AG09309 (cell line): ENCODE measurements at places on chromosomes 4 and X.

DNA sequence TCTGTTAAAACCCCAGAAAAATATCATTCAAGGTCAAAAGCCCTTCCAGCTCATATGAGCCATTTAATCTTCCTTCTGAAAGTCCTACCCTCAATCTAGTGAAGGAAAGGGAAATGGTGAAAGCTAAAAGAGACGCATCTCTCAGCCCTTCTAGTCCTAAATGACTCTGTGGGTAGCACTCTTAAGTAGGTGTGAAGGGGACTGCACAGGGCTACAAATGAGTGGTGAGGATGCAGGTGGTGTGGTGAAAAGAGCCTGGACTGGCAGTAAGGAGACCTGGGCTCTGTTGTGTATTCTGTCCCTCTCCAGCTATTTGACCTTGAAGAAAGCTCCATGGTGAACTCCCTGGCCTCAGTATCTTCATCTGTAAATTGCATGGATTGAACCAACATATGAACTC, 671.8 kb upstream of the DIPK2B start:
- DNase-seq, result no peak

DNA sequence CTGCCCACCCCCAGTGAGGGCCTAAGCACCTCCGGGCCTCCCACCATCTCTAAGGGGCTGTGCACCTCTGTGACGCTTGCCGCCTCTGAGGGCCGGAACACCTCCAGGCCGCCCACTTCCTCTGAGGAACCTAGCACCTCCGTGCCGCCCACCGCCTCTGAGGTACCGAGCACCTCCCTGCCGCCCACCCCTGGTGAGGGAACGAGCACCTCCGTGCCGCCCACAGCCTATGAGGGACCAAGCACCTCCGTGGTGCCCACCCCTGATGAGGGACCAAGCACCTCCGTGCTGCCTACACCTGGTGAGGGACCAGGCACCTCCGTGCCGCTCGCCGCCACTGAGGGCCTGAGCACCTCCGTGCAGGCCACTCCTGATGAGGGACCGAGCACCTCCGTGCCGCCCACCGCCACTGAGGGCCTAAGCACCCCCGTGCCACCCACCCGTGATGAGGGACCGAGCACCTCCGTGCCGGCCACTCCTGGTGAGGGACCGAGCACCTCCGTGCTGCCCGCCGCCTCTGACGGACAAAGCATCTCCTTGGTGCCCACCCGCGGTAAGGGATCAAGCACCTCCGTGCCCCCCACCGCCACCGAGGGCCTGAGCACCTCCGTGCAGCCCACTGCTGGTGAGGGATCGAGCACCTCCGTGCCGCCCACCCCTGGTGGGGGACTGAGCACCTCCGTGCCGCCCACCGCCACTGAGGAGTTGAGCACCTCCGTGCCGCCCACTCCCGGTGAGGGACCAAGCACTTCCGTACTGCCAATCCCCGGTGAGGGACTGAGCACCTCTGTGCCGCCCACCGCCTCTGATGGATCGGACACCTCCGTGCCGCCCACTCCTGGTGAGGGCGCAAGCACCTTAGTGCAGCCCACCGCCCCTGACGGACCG, 977 bp downstream of the MAGEE1 start:
- DNase-seq, result no peak

DNA sequence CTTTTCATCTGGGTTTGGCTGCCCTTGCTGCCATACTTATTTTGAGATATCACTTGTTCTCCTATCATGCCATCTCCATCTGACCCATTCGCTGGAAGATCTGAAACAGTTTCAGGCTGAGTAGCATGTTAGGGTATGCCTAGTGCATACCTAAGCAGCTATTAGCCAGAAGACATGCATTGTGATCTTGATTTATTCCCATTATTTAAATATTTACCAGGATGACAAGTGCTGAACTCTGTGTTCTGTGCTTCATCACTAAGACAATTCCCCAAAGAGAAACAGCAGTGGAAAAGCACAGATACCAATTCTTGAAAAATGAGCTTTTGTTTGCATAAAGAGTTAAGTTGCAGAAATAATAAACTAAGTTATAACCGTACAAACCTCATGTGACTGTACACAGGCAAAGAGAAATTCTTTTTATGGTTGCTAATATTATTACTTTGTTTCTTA, 271.0 kb upstream of the ARSJ start:
- no peak for DNase-seq

- DNase-seq, result no peak
Measured at GRCh38 chrX:29661290-29661689, 554.1 kb upstream of the MAGEB2 start.

DNA sequence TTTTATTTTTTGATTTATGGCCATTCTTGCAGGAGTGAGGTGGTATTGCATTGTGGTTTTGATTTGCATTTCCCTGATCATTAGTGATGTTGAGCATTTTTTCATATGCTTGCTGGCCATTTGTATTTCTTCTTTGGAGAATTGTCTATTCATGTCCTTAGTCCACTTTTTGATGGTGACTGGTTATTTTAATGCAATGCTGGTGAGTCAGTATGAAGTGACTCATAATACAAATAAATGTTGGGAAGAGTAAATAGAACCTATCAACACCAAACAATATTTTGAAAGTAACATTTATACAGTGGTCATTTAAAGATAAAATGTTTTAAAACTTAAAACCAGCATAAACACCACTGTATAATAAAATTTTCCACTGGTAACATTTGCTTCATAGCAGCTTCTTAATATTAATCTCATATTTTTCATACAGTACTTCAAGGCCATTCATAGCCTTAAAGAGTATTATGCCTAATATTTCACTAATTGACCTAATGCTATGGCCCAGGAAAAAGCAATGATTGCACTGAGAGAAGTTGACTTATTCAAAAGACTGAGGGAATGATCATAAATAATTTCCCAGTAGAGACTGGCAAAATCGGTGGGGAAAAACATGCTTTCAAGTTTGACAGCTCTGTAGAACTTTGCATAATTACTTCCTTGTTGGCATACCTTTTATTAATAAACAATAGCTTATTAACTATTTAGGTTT, 33.9 kb downstream of the CASK start:
- DNase-seq, result no peak

DNA sequence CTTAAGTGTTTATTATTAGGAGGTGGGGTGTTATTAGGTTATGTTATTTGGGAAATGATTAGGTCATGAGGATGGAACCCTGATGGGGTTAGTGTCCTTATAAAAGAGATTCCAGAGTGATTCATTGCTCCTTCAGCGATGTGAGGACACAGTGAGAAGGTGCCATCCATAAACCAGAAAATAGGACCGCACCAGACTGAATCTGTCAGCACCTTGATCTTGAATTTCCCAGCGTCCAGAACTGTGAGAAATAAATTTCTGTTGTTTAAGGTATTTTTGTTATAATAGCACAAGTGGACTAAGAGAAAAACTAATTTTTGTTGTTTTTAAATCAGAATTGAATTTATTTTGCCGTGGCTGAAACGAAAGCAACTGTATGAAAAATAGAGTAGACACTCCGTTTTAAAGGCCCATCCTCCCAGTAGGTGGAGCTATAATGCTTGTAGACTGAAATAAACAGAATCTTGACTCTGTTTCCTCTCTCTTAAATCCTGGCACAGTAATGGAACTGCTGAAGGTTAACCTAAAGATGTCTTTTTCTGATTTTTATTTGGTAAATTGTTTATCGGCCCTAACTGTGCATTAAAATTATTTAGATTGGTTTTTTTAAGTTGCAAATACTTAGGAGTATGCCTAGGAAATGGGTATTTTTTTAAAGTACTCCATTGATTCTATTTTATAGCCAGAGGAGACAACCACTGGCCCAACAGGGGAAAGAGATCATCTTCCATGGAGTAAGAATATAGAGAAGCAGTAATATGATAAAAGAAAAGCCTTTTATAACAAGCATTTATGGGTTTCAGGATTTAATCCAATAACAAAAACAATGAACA, 133.2 kb upstream of the ADAMTS3 start:
- DNase-seq, result peak; percentile 21

GRCh38 chr4:15234116-15234855, 193.5 kb upstream of the C1QTNF7 start:
- peak; percentile 48 for DNase-seq

DNA sequence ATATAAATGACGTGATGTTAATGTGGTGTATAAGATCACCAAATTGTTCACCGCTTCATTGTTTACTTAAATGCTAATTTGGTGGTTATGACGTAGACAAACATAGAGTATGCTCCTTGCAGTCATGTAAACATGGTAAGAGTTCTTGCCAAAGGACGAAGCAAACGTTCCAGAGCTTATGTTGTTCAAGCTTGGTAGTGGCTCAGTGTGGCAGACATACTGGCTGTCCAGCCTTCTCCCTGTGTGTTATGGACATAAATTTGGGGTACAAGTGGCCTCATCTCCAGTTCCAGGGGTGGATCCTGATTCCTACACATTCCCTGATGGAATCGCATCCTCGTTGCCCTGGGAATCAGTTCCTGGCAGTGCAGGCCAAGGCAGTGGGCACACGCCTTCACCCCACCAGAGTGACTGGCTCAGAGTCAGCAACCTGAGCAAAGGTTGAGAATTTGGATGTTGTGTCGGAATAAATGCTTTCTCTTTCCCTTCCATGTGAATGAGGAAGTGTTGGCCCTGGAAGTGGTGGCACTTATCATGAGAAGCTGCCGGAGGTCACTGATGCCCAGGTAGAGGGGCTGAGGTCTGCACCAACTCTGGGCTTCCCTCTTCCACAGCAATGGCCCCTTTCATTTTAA, 25.4 kb downstream of the F11 start:
- no peak for DNase-seq

DNA sequence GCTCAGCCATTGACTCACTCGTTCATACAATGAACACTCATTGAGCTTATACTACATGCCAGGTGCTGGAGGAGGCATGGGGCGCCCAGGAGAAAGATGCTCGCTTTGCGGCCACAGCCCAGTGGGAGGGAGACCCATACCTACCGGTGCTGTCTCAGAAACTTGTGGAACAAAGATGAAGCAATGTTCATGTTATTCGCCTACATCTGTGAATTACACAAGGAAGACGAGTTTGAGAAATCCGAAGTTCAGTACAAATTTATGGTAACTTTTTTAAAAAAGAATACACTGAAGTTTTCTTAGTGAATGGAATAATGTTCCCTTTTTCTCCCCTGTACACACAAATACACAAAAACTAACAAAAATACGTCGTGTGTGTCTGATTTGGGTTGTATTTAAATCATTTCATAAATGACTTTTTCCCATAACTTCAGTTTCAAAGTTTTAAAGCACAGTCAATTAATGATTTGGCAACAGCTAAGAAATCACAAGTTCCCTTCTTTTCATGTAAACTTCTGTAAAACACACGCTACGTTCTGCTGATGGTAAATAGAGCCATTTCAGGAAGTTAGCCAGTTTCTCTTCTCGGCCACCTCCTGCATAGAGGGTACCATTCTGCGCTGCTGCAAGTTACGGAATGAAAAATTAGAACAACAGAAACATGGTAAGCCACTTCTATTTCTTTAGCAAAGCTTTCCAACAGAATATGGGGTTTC, at the start of gene TLR8:
Gene TLR8 (plus strand): TSS at position 575 of the 716 bp plus-strand sequence. CDS start 87 bp downstream, at position 662.
- no peak for DNase-seq

- DNase-seq, result no peak
Measured at GRCh38 chr4:101954975-101955678, 164.6 kb downstream of the BANK1 start.

DNA sequence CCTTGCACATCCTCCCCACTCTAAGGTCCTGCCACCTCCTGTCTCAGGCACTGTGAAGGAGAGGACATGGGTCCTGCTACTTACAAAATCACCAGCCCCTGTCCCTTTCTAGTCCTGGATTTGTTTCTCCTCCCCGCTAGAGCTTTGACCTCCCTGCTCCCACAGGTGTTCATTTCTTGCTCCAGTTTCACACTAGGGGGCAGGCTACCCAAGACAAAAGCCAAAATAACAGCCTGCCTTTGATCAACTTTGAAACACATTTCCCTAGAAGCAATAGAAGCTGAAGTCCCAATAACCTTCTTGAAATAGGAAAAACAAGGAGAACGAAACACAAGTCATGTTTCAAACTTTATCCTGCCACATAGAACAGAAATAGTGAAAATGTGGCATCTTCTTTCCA, 164.4 kb downstream of the QDPR start:
- no peak for DNase-seq

- DNase-seq, result no peak
Measured at GRCh38 chr4:75673959-75674328, 733 bp upstream of the G3BP2 start.

- no peak for DNase-seq
Measured at GRCh38 chrX:18793601-18794089, 86.2 kb downstream of the PPEF1 start.

DNA sequence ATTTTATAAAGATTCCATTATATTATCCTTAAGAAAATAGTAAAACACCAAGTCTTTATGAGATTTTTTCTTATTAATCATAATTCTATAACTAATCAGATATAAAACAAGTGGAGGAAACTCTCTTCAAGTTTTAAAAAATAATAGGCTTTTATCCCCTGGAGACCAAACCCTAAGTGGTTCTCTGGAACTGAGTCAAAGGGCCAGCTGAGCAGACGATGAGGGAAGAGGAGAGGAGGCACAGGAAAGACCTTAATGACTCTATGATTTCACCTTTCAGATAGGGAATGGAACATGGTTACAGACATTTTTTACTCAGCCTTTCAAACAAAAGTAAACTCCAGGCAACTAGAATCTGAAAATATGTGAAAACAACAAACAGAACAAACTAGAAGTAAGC, 201.8 kb downstream of the SLC39A8 start:
- DNase-seq, result no peak

DNA sequence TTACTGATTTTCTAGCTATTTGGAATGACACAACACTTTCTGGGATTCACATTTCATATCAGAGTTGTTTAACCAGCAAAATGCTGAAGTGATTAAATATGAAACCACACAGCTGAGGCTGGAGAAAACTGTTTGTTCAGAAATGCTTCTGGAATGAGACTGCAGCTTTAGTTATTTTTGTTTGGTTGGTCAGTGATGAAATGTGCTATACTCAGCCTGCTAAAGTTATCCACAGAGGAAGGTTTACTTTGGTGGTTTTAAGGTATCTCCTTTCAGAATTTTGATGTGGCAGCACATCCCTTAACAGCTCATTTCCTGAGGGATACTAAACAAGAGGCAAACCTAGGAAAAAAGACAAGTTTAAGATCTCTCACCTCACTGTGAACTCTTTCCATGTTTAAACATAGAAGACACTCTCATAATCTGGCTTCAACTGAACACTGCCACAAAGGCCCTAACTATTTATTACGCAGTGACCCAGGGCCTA, 106.6 kb upstream of the PDE5A start:
- peak; percentile 93 for DNase-seq

- DNase-seq, result no peak
Measured at GRCh38 chrX:71182871-71183270, 38.2 kb downstream of the NLGN3 start.
